ENCODE measurements at places on chromosomes 13 and 19. TPM values are rescaled to one million over a fixed set of nuclear protein-coding genes. Genes with fewer than 3 reads are reported as not detected.
A peak's percentile ranks its signal among the peaks of the same experiment; 100 is the strongest.

The PRSS57 gene
- total RNA-seq, result 0.04 TPM

DNA sequence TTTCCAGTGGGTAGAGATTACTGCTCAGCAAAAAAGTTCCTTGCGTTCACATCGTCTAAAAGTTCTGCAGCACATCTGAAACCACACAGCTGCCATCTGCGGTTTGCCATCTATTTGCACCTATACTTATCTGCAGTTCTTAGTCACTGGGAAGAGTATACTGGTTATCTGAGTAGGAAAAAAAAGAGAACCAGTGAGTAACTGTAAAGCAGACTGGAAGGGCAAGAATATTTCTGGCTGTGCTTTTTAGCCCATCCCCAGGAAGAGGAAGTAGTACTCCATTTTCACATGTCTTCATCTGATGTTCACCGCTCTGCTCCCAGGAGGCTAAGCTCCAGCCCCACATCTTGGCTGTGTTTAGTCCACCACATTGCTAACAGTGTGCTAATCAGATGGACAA is 35.6 kb downstream of the EFNB2 start:
- H3K36me3 ChIP-seq, result no peaks in the 10 kb centered on the region
- no peaks in the 10 kb centered on the region for H3K27me3 ChIP-seq
- DNase-seq, result no peak
- H3K27ac ChIP-seq, result no peak overlapping the region
- H3K4me1 ChIP-seq, result peaks cover 8% of the 10 kb centered on the region

GRCh38 chr13:103703246-103703645 is 637.0 kb upstream of the SLC10A2 start:
- H3K27me3 ChIP-seq, result no peaks in the 10 kb centered on the region
- no peak overlapping the region for H3K4me3 ChIP-seq

DNA sequence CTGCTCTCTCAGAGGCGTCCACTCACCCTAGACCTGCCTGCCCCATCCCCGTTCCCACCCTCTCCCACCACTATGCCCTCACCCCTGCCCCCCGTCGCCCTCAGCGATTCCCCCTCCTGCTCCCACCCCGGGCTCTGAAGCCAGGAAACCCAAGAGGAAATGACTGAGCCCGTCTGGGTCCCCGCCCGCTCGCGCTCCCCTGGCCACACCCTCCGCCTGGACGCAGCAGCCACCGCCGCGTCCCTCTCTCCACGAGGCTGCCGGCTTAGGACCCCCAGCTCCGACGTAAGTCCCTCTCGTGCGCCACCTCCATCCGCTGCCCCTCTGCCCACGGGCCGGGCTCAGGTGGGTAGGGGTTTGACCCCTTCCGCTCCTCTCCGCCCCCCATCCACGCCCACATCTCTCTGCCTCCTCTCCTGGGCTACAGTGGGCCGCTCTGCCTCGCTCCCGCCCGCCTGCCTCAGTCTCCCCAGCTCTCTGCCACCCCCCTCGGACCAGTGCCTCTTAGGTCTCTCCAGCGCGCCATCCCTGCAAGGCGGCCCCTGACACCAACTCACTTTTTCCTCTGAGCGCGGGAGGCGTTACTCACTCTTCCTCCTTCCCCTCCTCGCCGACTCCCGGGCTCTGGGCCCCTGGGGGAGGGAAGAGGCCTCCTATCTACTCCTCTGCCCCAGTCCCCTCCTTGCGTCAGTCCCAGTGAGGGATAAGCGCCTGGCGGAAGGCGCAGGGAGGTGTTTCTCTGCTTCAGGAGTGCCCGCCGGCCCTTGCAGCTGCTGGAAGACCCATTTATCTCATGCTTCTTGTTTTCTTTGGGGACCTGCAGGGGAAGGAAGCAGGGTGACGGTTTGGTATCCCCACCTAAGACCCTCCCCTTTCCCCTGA is at the start of gene FXYD5:
TSS of gene FXYD5 (plus strand) at position 211 of the 882 bp plus-strand sequence. CDS start 816 bp downstream, outside the sequence.
- H3K36me3 ChIP-seq, result no peaks in the 10 kb centered on the region
- peak; percentile 81 for DNase-seq
- peaks cover 65% of the 10 kb centered on the region for H3K27me3 ChIP-seq
- peak within 1 kb of the TSS; percentile 55 for H3K4me3 ChIP-seq
- peak within 1 kb of the TSS; percentile 7 for H3K27ac ChIP-seq

DNA sequence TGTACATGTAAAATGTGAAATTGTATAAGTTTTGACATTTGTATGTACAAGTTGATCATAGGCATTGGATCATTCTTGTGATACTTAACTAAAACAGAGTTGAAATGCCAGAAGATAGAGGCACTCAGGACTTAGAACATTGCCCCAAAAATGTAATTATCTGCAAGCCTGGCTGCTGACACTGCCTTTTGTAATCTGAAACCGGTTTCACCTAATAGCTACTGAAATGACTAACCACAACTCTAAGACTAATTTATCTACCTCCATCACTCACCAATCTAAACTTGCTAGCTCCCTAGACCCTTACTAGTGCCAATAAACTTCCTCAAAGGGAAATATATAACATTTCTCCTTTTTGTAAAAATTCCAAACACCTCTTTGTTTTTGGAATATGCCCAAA is 2596.2 kb downstream of the PCDH9 start:
- no peaks in the 10 kb centered on the region for H3K36me3 ChIP-seq
- H3K4me3 ChIP-seq, result no peak overlapping the region
- H3K27ac ChIP-seq, result no peak overlapping the region
- no peaks in the 10 kb centered on the region for H3K4me1 ChIP-seq
- no peaks in the 10 kb centered on the region for H3K27me3 ChIP-seq

- DNase-seq, result peak; percentile 80
- H3K4me1 ChIP-seq, result no peaks in the 10 kb centered on the region
- no peaks in the 10 kb centered on the region for H3K27me3 ChIP-seq
- H3K4me3 ChIP-seq, result no peak overlapping the region
- H3K27ac ChIP-seq, result no peak overlapping the region
Measured at GRCh38 chr19:14821937-14822336, 13.0 kb downstream of the OR7A5 start.

All from muscle of leg (tissue), 16 donors.